Stimulated activated CD4-positive, alpha-beta T cell treated with anti-CD3 and anti-CD28 coated beads, Interleukin-2, amount 100 ng/mL, for 48 hours (primary cell): ENCODE measurements at places on chromosomes 1 and 21.

DNA sequence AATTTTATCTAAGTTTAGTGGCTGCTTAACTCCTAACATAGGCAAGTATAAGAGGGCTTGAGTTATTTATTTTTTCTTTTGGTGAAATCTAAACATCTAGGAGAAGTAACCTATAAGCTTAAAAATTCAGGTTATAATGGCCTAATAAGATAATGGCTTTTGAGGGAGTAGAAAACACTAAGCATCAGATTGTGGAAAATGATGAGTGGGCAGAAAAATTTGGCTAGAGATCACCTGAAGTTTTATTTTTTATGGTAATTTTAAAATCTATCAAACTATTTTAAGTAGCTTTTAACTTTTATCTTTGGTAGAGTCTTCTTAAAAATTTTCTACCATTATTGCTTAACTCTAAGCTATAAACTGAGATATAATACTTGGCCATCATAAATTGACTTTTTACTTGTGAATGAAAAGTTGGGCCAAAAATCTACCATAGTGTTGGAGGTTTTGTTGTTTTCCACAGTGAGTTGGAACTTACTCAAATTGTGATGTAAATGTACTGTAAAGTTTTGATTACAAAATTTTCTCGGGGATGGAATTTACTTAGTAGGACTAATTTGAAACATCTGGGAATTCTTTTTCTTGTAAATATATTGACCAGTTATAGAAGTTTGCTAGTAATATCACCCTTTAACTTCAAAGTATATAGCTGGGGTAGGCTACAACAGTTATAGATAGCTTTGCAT is 63.9 kb downstream of the USP25 start:
- DNase-seq: no peak

DNA sequence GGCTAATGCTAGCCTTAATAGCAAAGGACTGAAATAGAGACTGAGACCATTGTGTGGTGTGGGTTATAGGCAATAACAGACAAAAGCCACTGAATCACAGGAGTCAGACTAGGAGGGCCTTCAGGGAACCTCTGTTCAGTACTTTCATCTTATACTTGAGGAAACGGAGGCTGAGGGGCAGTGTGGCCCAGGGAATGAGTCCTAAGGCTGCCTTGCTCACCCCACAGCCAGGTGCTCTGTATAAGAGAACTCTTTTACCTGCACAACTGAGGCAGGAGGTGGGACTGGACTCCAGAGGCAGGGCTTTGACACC is 2.7 kb downstream of the SMPDL3B start:
- DNase-seq: no peak

GRCh38 chr1:173062150-173062938 is 11.6 kb upstream of the TNFSF18 start:
- DNase-seq: no peak

DNA sequence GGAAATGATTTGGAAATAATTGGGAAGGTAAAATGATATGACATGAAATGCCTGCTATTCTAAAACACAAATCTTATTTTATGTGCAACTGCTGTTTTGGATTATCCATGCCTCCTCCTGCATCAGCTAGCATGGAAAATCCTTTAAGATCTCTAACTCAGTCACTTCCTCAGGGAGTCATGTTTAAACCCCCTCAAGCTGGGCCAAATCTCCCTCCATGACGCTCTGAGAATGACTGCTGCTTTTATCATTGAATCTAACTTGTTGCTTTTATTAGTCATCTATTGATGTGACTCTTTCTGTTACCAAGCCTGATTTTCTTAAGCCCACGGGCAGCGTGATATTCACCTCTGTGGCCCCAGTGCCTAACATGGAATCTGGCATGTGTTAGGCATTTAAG is 324.8 kb downstream of the DISC1 start:
- DNase-seq: no peak

GRCh38 chr1:55040083-55040932 is 960 bp downstream of the PCSK9 start:
- DNase-seq: no peak

DNA sequence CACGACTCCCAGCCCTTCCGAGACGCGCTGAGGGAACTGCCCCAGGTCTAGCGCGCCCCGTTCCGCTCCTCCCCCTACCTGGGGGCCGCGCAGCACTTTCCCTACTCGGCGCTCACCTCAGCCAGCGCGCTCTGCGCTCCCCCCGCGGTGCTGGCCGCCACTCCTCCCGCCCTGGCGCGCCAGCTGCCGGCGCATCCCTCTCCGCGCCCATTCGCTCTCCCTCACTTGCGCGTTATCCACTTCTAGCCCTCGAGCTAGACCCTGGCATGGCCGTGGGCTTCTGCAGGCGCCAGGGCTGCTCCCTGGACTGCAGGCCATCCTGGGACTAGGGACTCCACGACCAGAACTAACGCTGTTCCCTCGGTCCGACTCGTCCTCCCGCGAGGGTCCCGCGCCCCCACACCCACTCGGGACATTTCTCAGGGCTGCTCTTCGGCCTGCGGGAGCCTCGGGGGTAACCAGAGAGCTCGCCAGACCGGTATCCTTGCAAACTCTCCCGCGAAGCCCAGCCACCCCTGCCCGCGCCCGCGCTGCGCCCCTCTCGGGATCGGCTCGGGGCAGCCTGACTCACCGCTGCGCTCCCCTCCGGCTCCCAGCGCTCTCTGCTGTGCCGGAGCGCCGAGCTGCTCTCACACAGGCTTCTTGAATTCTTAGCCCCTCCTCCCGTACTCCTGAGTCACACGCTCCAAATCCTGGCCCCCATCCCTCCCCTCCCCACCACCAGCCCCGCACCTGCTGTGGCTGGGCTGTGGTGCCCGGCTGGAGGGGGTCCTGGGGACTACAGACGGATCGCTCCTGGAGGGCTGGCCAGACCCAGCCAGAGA is at the start of gene NGF:
Gene NGF (minus strand): TSS at position 617 of the 824 bp plus-strand sequence. CDS start 51,454 bp downstream, outside the sequence.
- no peak for DNase-seq

- no peak for DNase-seq
Observed at GRCh38 chr1:107895403-107896191, 69.4 kb downstream of the VAV3 start.
